H54 (cell line): ENCODE measurements at places on chromosomes 1 and 21.

- DNase-seq: no peak
Observed at GRCh38 chr21:45512626-45513002, 29.6 kb downstream of the SLC19A1 start.

DNA sequence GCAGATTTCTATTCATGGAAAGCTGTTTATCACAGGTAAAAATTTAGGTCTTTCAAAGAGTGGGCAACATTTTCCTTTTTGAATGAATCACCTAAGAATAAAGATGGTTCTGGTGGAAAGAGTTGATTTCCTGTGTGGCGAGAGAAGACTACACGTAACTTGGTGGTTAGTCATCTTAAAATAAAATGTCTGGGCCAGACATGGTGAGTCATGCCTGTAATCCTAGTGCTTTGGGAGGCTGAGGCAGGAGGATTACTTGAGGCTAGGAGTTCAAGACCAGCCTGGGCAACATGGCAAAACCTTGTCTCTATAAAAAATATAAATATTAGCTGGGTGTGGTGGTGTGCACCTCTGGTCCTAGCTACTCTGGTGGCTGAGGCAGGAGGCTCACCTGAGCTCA lies 65.7 kb downstream of the DISP1 start:
- DNase-seq: peak; percentile 28

DNA sequence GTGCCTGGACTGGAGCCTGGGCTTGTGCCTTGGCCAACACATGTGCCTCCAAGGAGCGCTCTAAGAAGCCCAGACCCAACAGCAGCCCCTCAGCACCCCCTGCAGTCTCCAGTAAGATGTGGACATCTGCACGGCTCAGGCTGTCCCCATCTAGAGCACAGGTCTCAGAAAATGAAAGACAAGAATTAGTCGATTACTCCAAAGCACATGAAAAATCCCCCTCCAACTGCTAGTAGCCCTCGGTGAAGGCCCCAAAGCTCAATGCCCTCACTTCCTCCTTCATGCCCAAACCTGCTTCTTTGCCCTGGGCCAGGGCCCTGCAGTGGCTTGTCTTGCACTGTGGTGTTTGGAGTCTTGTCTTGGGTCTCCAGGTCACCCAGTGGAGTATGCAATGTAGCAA lies 21.9 kb upstream of the ERO1B start:
- no peak for DNase-seq

DNA sequence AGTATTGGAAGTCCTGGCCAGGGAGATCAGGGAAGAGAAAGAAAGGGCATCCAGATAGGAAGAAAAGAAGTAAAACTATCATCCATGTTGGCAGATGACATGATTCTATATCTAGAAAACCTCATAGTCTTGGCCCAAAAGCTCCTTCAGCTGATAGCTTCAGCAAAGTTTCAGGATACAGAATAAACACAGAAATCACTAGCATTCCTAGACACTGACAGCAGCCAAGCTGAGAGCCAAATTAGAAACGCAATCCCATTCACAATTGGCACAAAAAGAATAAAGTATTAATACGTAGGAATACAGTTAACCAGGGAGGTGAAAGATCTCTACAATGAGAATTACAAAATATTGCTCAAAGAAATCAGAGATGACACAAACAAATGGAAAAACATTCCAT lies 44.6 kb downstream of the ZFYVE9 start:
- no peak for DNase-seq

DNA sequence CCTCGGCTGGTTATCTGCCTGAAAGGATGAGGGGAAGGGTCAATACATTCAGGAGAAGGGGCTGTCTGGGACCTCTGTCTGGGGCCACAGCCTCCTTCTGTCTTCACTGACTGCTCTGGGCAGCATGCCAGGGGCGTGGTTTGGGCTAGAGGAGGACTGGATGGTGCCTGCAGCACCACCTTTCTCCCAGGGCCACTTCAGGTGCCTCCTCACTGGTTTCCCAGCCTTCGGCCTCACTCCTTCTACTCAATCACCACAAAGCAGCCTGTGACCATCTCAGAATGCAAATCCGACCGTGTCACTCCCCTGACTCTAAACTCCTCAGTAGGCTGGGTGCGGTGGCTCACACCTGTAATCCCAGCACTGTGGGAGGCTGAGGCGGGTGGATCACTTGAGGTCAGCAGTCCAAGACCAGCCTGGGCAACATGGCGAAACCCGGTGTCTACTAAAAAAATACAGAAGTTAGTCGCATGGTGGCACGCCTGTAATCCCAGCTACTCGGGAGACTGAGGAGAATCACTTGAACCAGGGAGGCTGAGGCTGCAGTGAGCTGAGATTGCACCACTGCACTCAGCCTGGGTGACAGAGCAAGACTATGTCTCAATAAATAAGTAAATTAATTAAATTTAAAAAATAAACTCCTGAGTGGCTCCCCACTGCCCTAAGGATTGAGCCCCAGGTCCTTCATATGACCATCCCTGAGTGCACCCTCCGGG lies 50.1 kb upstream of the ECE1 start:
- no peak for DNase-seq

DNA sequence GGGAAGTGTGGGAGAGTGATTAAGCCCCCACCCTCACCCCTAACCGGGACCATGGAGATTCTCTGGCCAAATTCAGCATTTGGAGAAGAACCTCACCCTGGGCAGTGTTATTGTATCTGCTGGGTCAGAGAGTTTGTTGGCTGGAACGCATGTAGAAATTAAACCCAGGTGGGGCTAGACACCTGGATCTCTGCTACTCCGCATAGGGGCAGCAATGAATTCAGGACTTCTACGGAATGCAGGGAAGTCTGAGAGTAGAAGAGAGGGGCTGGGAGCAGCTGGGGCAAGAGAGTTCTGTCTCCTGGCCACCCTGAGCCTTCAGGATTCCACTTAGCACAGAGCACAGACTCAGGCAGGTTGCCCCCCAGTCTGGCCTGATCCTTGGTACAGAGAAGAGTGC lies 3.6 kb upstream of the CRABP2 start:
- DNase-seq: no peak

DNA sequence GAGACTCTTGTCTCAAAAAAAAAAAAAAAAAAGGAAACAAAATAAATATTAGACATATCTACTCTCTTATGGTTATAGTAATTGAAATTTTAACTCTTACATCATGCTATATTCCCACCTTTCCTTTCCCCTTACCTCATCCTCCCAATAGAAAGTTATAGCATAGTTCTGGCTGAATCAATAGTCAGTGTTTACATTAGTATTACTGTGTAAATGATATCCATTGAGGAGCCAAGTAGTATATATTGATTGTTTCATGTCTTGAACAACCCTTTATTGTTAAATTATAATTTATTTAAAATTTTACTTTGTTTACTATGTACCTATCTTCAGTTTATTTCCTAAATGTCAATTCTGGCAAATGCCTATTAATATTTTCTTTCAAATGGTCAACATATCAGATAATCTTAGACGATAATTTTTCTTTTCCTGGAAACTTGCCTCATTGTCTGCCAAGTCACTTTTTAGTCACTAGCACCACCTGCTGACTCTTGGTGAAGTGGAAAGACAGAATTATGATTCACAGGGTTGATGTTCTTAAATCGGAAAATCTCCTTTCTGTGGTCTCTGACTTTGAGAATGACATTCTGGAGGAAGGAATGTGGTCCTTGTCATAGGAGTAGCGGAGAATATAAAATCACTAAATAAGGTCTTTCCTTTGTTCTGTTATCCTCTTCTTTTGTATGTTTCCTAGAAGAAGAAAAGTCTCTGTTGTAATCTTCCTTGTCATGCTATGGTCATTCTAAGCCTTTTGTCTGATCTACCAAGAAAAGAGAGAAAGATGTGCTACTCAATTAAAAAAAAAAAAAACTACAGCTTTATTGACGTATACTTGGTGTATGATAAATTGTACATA lies 8.6 kb downstream of the HJV start:
- peak; percentile 64 for DNase-seq

DNA sequence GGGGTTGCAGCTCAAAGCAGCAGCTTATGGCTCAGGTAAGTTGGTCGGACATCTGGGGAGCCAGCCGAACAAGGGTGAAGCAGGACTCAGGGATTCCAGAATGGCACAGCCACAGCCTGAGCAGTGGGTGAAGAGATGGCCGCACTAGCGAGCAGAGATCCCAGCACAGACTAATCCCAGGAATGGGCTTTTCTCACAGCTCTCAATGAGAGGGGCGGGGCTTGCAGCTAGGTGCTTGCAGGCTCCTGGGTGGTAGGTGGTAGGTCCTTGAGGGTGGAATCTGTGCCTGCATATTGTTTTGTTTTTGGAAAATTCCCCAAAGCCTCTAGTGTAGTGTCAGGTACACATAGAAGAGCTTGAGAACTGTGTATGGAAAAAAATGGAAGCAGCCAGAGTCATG lies 9.0 kb downstream of the KIAA0040 start:
- no peak for DNase-seq

- no peak for DNase-seq
Observed at GRCh38 chr1:60977661-60978060, 104.7 kb upstream of the NFIA start.

DNA sequence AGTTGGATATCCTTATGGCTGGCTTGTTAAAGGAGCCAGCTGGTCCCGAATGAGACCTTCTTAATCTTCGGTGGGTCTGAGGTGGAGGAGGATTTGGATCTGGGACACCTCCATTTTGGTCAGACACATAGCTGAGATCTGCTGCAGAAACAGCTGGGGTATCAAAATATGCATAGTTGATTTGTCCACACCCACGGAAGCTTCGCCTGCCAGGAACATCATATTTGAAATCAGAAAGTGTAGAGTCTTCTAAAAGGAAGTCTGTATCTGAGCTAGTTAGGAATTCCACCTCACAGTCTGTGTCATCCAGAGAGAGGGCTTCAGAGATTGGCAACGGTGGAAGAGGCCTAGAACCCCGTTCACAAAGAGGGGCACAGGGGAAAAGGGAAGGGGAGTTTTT lies 12.3 kb downstream of the ERRFI1 start:
- DNase-seq: no peak

DNA sequence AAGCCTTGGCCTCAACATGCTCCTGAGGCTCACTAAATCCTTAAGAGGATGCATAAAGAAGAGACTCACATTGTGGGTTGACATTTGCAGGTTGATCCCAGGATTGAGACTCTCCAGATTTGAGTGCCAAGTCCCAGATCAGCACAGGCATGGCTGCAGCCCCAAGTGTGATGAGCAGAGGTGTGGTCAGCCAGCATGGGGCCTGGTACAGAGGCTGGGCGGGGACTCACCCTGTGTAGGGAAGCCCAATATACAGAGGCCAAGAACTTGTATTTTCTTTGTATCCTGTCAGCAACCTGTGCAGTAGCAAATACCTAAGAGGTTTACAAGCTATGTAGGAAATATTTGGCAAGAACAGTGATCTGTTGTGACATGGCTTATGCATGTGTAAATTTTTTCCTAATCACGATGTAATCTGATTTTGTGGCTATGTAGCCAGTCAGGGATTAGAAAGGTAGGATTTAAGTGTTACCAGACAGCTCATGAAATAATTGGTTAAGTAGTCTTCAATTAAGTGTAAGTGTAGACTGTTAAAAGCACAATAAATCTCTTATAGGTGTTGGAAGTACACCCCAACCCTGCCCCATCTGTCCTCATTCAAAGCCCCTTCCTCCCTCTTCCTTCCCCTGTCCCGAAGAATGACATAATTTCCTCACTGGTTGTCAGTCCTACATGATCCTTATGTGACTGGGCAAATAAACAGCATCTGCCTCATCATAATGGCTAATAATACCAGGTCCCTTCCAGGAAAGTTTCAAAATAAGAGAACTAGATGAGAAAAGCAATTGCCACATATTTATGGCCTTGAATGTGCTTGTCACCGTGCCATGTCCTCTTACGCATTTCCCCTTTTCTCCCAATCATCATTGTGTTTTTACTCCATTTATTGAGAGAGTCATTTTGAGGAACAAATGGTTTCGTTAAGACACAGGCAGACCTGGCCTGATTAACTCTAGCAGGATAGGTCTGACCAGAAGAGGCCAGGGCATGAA lies 120.9 kb downstream of the HLX start:
- DNase-seq: no peak

DNA sequence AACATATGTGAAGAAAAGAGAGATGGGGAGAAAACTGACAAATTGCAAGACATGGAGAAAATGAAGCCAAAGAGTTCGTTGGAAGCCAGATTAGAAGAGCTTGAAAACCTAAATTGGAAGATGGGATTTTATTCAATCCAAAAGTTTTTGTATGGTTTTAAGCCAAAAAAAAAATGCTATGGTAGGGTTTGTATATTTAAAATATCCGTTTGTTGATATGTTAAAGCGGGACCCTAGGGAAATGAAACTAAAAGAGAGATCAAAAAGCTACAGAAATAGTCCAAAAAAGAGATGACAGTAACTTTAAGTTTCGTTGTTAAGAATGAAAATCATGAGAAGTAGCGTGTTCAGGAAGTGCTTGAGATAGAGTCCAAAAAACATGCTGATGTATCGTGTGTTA lies 617.7 kb upstream of the ADGRL2 start:
- DNase-seq: no peak

DNA sequence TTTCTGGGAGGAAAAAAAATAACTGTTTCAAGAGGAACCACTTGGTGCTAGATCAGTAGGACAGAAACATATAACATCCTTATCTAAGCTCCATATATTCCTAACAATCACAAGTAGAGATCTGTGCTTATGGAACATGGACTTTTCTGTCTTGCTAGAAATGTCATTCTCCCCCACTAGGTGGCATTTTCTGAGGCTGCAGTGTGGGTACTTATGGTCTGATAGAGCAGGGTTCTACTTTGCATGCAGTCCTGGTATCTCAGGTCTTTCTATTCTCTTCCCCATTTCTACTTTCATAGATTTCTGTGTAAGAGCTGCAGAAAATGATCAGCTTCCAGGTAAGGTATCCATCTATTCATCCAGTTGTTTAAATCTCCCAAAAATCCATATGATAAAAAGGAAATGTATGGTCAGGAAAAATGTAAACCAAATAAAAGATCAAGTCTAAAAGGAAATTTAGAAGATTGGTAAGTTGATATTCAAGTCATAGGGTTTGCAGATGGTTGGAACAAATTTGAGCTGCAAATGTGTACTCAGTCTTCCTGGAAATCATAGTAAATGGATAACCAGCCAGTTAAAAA lies 1.5 kb downstream of the ZNF684 start:
- DNase-seq: peak; percentile 35

DNA sequence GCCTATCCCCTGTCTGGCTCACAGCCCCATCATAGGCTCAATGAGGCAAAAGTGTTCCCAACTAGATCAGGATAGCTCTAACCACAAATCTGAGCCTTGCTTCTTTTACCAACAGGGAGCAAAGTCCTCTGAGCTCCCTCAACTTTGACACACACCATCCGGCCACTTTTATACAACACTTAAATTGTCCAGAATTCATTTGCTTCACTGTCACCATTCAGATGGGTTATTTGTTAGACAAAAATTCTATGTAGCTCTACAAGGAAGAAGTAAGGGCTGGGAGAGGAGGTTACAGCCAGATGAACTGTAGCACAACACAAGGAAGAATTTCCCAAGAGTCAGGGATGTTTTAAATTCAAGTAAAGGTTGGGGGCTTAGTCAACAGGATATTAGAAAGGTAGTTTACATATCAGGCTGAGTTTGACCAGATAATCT lies 50.8 kb downstream of the TGFBR3 start:
- no peak for DNase-seq

GRCh38 chr1:170351366-170351946 lies 180.5 kb upstream of the GORAB start:
- no peak for DNase-seq

GRCh38 chr1:196650403-196650802 lies 1.4 kb upstream of the CFH start:
- DNase-seq: no peak
